ENCODE measurements at places on chromosomes 16 and 17. TPM values are rescaled to one million over a fixed set of nuclear protein-coding genes. Genes with fewer than 3 reads are reported as not detected.

GP1BA gene
- total RNA-seq = not detected

KRTAP4-16 gene
- not detected for total RNA-seq

DNA sequence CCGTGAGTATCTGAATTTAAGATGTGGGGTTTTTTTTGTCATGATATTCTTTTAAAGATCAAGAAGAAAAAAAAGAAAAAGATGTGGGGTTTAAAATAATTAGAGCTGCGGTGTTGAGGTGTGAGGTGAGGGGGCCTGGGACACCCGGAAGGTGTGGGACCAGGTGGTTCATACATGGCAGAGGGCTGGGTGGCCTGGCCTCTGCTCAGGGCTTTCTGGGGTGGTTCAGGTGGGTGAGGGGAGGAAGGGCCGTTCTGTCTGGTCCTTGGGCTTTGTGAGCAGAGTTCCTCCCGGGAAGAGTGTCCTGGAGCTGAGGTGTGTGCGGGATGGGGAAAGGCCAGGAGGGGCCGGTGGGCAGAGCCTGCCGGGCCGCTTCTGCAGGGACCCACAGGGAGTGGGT lies 5.0 kb downstream of the PRSS27 start:
- no peak for DNase-seq

DNA sequence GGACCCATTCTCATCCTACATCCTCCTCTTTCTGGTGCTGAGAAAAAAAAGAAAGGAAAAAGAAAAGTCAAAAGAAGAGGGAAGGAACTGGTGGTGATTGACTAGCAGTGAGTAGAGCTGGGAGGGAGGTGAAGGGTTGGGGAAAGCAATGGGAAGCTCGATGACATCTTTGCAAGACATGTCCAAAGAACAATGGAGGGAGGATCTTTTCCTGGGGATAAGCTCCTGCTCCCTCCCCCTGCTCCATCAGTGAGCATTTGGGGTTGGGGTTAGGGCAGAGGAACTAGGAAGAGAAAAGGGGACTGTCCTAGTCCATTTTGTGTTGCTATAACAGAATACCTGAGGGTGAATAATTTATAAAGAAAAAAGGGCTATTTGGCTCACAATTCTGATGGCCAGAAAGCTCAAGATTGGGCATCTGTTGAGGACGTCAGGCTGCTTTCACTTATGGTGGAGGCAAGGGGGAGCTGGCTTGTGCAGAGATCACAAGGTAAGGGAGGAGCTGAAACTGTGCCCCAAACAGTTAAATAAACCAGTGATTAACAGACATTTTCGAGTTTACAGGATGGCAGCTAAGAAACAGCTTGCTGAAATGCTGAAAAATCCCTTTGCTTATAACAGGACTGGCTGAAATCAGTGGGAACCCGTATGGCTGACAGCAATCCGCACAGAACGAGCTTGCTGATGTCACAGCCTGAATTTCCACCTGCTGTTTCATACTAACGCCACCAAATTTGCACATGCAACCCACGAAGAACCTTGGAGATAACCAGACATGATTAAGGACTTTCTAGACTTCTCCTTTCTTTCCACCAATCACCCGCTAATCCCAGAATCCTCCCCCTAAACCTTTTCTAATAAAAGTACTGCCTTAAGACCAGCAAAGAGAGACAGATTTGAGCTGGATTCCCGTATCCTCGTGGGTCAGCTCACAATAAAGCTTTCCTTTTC lies 1.6 kb upstream of the ODF4 start:
- no peak for DNase-seq

DNA sequence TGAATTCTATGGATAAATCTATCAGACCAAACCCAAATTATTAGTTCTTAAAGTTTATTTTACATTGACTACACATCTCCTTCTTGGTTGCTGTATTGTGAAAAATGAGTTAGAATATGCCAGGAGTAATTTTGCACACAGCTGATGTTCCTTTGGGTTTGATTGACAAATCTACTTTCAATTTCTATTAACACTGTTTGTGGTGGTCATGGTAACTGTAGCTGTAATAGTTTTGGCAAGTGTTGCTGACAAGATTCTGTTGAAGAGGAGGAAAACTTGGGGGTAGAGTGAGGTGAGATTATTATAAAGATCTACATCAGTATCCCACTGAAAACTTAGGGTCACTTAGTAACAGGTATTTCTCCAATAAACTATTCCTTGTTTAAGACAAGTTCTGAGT lies 30.3 kb downstream of the MRTFB start:
- no peak for DNase-seq

DNA sequence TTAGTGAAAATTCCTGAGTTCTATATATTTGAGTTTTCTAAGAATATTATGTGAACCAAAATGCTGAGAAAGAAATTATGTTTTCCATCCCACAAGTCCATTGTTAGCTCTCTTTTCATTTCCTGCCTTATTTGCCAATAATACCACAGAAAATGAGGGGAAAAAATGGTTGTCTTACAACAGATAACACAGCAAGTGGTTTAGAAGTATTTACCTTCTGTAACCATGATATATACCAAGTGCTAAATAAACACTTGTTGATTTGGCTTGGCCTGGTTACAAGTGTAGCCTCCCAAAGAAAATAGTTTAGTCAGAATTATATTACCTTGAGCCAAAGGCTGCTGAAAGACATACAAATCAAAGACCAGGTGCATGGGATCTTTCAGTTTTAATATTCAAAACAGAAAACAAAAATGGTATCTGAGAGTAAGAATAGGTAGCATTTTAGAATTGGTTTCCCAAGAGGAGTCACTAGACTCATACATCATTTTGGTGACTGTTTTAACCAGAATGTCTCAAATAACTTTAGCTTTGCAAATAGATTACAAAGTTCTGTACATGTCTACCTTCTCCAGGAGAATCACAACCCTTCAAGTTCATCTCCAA lies 439.8 kb upstream of the DYNLRB2 start:
- DNase-seq = no peak

GRCh38 chr17:75019146-75019545 lies 6.7 kb downstream of the MRPL58 start:
- no peak for DNase-seq

GRCh38 chr16:48535831-48536613 lies 74.0 kb downstream of the N4BP1 start:
- DNase-seq = no peak

DNA sequence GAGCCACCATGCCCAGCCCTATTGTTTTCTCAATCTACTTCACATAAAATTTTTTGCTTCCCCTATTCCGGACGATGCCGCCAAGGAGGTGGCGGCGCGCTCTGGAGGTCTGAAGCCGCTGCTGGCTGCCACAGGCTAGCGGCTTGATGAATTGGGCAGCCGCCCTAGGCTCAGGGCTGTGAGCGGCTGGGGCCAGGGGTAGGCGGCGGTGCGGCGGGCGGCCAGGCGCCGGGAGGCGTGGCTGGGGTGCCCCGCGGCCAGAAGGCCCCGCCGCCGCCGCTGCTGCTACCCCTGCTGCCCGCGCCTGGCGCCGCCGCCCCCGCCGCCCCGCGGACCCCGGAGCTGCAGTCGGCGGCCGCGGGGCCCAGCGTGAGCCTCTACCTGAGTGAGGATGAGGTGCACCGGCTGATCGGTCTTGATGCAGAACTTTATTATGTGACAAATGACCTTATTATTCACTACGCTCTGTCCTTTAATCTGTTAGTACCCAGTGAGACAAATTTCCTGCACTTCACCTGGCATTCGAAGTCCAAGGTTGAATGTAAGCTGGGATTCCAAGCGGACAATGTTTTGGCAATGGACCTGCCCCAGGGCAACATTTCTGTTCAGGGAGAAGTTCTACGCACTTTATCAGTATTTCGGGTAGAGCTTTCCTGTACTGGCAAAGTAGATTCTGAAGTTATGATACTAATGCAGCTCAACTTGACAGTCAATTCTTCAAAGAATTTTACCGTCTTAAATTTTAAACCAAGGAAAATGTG lies 41.7 kb downstream of the ANKFY1 start:
- DNase-seq = no peak

Measured in urinary bladder (tissue), 4 donors.